ENCODE measurements at places on chromosomes 2 and 18. TPM values are rescaled to one million over a fixed set of nuclear protein-coding genes. Genes with fewer than 3 reads are reported as not detected.

GRCh38 chr2:160581035-160581434 is 87.4 kb upstream of the RBMS1 start:
- no peak for DNase-seq
- H3K36me3 ChIP-seq = no peaks in the 10 kb centered on the region
- no peaks in the 10 kb centered on the region for H3K4me1 ChIP-seq
- H3K27ac ChIP-seq = no peak overlapping the region

DNA sequence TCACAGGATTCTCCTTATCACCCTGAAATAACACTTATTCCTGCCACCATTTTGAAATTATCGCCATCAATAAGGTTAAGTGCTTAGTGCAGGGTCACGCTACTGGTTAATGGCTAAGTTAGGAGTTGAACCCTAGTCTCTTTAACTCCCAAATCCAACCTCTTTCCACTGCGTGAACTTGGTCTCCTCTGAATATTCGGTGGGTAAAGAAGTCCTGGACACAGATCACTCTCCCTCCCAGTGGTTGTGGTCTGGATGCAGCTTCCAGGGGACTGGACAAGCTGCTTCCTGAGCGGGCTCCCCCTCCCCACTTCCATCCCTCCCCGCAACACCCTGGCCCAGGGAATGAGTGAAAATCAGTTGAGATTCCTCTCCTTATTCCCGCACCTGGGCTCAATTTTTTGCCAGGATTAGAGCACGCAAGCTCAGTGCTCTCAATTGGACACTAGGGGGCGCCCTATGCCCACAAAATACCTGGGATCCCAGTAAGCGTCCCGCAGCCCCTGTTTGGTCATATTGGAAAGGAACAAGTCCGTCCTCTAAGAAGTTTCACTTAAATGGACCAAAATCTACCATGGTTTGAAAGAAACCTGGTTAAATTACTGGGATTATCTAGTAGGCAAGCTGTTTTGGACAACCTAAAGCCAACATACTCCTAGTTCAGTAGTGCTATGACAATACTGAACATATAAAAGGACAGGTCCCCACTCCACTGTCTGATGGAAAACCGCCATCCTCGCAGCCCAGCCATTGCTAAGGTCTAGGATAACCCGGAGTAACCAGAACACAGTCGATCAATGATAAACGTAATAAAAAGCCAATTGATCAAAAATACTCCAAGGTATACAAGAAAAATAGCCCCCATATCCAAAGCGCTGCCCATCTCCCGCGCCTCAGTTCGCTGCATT is 40.4 kb downstream of the DHRS9 start:
- DNase-seq = peak; percentile 81
- no peak overlapping the region for H3K4me3 ChIP-seq
- no peaks in the 10 kb centered on the region for H3K27me3 ChIP-seq
- no peak overlapping the region for H3K27ac ChIP-seq
- no peaks in the 10 kb centered on the region for H3K36me3 ChIP-seq

DNA sequence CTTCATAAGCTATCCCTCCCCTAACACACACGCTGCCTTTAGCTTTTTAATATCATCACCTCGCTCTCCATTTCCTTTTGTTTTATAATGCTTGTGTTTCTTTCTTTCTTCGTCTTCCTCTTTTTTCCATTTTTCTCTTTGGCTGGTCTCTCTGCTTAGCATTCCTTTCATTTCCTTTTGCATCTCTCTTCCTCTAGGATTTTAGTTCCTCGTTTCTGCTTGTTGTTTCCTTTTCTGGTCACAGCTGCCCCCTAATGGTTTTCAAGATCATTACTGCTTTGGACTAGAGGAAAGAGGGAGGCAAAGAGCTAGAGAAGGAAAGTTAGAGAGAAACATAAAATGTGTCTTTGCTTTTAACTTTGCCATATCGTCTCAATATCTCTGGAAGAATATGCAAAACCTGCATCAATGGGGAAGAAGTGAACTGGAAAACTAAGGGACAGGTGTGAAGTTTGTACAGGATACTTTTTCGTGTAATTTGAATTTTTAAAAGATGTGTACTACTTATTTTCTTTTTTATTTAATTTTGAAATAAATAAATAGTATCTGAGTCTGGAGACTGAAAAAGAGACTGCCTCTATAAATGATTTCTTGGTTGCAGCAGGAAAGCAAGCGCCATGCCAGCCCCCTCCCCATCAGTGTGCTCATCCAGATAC is 6.3 kb upstream of the NRP2 start:
- H3K4me3 ChIP-seq = peak overlapping the region; percentile 9
- no peaks in the 10 kb centered on the region for H3K27me3 ChIP-seq
- H3K4me1 ChIP-seq = peaks cover 5% of the 10 kb centered on the region

- DNase-seq = no peak
- H3K27me3 ChIP-seq = no peaks in the 10 kb centered on the region
- no peak overlapping the region for H3K4me3 ChIP-seq
- H3K36me3 ChIP-seq = peaks cover 55% of the 10 kb centered on the region
Measured at GRCh38 chr2:218276986-218277755, 6.9 kb downstream of the PNKD start.

DNA sequence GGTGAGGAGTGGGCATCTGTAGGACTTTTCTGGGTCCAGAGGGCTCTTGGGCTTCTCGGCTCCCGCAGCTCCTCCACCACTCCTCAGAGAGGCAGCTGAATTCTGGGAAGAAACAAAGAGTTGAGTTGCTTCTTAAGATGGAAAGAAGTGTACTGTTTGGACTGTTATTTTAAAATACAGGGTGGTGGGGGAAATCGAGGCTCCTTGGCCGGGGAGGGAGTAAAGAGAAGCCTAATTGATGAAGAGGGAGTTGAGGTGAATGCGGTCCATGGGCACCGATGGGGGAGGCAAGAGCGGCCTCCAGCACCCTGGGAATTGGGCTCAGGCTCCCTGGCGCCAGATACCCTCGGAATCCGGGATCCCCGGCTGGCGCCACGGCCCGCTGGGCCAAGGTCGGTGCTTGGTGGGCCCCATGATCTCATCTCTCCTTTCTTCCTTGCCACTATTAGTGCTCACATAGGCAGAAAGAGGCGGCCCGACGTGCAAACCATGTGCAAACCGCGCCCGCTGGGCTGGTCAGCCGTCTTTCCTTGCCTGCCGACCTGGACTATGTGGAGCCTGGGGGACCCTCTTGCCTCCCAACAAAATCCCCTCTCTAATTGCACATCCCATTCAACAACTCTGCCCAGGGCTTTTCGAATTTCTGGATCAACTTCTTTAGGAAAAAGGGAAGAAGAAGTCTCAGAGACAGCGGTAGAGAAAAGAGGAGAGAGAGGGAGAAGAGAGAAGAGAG is 604 bp upstream of the SIX3 start:
- H3K27me3 ChIP-seq = peaks cover 36% of the 10 kb centered on the region
- no peaks in the 10 kb centered on the region for H3K36me3 ChIP-seq
- no peak for DNase-seq
- H3K27ac ChIP-seq = no peak overlapping the region
- H3K4me3 ChIP-seq = no peak overlapping the region

IL36G gene
- not detected for total RNA-seq

SCYGR5 gene
- total RNA-seq = not detected
